Stimulated activated CD8-positive, alpha-beta memory T cell treated with anti-CD3 and anti-CD28 coated beads, Interleukin-4, amount 100 ng/mL, for 4 hours (primary cell): ENCODE measurements at places on chromosomes 13 and 19.
A peak's percentile ranks its signal among the peaks of the same experiment; 100 is the strongest.

DNA sequence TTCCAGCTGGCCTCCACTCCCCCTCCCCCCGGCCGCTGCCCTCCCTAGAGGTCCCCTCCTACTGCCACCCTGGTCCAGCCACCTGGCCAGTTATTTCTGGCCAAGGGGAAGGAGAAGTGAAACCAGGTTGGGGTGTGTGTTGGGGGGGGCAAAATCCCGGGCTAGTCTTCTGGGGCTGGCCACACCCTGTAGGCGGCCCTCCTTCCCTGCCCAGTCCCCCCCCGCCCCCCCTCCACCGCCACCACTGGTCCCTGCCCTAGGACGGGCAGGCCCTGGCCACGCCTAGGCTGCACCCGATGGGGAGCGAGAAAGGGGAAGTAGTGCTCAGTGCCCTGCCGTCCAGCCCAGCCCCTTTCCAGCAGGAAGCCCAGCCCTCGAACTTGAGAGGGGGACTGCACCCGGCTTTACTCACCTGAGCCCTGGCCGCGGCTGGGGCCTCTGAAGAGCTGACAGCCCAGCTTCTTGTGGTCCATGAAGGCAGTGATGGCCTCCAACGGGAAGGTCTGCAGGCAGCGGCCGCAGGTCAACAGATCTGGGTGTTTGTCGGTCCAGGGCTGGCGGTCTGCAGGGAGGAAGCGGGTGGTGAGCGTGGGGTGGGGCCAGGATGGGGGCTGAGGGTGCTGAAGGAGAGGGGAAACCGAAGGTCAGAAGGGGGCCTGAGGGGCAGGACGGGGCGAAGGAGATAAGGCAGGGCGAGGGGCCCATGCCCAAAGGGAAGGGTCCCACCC lies 813 bp downstream of the ZNF296 start:
- DNase-seq = no peak

GRCh38 chr13:106362707-106363106 lies 172.8 kb downstream of the EFNB2 start:
- DNase-seq = no peak

DNA sequence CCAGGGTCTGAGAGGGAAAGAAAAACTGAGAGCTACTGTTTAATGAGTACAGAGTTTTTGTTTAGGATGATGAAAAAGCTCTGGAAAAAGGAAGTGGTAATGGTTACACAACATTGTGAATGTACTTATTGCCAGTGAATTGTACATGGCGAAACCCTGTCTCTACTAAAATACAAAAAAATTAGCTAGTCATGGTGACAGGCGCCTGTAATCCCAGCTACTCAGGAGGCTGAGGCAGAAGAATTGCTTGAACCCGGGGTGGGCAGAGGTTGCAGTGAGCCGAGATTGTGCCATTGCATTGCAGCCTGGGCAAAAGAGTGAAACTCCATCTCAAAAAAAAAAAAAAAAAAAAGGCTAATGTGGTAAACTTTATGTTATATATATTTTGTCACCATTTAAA lies 96.3 kb downstream of the VWA8 start:
- DNase-seq = no peak

DNA sequence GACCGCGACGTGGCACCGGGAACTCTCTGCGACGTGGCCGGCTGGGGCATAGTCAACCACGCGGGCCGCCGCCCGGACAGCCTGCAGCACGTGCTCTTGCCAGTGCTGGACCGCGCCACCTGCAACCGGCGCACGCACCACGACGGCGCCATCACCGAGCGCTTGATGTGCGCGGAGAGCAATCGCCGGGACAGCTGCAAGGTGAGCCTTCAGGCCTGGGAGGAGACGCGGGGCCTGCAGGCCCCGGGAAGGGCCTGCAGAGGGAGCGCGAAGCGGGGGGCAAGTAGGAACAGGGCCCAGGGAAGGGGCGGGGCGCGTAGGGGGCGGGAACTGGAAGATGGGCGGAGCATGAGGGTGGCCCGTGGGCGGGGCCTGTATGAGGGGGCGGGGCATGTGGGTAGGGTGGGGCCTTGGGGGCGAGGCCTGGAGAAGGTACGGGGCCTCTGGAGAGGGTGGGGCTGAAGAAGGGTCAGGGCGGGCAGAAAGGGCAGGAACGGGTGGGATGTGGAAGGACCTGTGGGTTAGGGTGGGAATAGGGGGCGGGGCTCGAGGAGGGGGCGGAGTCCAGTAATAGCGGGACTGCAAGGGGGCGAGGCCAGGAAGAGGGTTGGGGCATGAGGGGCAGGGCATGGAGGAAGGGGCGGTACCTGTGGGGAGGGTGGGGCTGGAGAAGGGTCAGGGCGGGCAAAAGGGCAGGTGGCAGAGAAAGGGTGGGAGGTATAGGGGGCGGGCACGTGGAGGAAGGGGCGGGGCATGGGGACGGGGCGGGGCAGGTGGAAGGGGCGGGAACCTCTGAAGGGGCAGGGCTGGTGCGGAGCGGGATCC lies 2.5 kb downstream of the CFD start:
- peak; percentile 35 for DNase-seq

GRCh38 chr13:32311188-32311897 lies 3.8 kb downstream of the ZAR1L start:
- no peak for DNase-seq

DNA sequence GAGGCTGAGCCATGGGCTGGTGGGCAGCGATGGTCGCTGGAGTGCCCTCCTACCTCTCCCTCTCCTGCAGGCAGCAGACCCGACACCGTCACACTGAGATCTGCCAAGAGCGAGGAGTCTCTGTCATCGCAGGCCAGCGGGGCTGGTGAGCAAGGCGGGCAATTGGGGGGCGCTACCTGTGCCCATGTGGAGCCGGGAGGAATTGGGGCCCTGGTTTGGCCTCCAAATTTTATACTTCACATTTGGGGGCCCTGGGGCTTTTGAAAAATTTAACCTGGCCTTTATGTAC lies 9.9 kb downstream of the ARHGAP33 start:
- DNase-seq = no peak
